Activated CD4-positive, CD25-positive, alpha-beta regulatory T cell treated with anti-CD3 and anti-CD28 coated beads, Interleukin-2, amount 50 U/mL, for 72 hours (primary cell): ENCODE measurements at places on chromosomes 2 and 18.

DNA sequence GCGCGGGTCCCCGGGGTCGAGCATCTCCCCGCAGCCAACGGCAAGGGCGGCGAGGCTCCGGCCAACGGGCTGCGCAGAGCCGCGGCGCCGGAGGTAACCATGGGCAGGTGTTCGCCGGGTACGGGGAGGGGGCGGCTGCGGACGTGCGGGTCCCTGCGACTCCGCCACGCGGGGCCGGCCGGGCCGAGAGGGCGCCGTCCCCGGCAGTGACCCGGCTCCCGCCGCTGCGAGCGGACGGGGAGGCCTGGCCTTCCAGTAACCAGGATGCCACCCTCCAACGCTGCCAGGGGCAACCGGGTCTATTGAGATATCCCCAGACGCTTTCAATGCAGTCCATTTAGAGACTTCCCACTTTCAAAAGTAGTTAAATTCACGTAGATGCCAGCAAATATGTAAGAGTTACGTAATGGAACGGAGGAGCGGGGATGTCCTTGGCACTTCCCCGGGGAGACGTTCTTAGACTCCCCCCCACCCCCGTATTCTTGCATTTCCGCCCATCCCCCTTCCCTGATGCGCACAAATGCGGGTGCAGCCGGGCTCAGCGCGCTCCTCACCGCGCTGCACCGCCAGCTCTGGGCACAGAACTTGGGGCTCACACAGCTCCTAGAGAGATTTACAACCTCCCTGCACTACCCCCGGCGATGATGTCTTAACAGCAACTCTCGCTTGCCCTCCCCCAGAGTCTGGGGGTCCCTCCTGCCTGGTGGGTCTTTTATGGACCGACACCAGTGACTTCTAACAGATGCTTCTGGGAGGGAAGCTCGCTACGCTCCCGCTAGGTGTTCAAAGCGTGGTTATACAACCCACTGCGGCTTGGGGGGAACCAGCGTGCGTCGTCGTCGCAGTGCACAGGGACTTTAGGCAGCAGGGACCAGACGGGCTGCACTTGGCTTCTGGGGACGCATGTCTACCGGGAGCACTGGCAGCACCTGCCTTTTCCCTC is 657 bp downstream of the SGPP2 start:
- DNase-seq = peak; percentile 35

GRCh38 chr2:168237741-168238140 is 9.7 kb downstream of the STK39 start:
- DNase-seq = no peak

DNA sequence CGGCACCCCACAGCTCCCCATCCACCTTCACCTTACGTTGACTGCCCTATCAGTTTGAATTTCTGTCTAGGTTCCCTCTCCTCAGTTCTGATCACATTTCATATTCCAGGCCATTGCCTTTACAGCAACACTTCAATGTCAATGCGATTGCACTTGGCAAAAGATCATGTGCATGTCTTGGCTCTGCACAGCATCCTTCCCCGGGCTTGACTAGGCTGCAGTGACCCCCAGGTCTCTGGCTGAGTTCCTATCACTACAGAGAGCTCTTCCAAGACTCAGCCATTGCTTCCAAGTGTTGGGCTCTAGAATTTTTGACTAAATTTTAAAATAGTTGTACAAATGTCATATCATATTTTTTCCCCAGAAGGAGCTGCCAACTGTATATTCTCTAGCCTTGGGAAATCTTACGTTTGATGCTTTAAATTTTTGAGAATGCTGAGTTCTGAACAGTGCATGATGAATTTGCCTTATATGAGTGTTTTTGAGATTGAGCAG is 103.8 kb upstream of the NEDD4L start:
- no peak for DNase-seq

DNA sequence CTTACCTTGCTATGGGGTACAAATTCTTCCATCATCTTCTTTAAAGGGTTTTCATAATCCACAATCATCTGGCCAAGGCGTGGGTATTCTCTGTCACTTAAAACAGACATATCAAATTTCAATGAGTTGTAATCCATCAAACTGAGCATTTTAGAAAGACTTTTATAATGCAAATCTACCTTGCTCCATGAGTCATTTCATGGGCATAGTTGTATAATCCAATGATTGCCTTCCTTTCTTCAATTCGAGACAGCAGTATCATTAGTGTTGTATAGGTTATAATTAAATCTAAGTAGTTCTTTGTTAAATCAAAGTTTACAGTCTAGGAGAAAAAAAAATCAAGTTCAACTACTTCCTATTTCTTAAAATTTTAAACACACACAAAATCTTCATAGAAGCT is 36.3 kb downstream of the NCKAP1 start:
- no peak for DNase-seq

GRCh38 chr2:113337809-113338208 is 59.1 kb upstream of the PAX8 start:
- no peak for DNase-seq

- no peak for DNase-seq
These were observed 33.0 kb upstream of the KIF5C start for GRCh38 chr2:148842050-148842449.

DNA sequence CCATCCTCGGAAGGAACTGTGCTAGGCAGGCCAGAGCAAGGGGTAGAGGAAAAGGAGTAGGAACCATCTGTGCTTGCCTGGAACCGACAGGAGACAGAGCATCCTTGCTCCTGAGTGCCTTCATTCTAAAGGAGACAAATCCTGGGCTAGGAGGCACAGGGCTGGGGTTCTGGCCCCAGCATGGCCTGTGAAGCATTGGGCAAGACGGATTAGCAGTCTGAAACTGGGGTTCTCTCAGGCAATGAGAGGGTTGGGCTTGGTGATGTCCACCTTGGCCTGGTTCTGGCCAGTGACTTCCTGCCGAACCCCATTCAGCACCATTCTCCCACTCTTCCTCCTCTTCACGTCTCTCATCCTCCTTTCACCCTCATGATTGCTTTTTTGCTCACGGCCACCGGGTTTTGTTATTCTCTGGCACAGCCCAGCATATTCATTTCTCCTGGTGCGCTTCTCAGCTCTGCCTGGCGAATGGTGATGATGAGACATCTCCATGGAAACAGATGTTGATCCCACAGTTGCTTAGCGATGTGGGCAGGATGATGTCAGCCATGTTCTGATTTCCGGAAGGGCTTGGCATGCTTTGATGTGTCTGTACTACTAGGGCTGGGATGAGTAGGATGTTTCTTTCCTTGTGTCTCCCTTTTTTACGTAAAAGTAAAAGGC is 127.7 kb downstream of the CAPN13 start:
- DNase-seq = no peak

DNA sequence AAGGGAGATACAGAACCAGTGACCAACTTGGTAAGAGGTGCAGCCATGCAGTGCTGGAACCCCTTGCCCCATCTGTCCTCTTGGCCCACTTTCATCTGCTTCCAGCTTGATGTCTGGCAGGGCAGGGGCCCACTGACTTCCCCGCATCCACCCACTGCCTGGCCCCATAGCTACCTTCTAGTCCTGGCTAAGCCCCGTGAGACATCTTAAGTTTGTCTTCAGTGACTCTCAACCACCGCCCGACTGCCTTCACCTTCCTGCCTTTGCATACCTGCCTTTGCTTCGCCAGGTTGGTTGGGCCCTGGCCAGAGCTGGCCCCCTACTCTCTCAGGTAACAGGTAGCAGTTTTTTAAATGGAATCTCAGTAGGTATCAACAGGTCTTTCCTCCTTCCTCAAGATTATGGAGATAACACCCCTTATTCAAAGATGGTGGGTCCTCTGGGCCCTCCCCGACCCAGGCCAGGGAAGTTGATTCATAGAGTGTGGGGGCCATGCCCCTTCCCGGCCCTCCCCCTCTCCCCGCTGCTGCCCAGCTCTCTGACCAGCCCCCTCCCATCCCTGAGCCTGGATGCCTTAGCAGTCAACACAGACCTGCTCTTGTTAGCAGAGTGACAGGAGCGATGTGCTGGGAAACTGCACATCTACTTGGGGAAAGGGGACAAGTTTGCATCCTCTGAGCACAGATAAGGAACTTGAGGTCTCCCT is 2.8 kb downstream of the ARID5A start:
- DNase-seq = peak; percentile 33

DNA sequence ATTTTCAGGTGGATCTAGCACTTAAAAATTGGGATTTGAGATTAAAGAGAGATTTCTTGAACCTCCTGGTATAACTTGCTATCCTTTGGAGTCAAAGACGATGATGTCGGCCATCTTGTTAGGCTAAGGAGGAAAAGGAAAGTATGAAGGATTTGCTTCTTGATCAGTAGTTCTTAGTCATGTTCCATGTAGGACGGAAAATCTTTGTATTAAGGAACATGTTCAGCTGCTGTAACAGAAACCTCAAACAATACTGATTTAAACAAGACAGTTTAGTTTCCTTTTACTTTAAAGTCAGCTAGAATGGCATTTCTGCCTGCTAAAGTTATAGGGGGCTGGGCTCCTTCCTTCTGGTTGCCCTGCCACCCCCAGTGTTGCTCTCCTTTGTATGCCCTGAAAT is 56.4 kb upstream of the MGAT5 start:
- DNase-seq = no peak

DNA sequence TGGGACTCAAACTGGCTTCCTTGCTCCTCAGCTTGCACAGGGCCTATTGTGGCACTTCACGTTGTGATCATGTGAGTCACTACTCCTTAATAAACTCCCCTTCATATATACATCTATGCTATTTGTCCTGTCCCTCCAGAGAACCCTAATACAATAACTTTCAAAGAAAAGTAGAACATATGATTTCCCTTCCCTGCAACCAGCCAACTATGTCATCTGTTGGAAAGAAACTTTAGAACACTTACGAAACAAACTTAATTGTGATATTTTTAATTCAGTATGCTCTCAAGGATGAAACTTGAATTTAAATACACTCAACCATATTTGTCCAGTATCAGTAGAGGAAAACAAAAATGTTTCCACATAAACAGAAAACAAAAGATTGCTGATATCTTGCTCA is 84.4 kb downstream of the DYM start:
- DNase-seq = no peak

- no peak for DNase-seq
These were observed 105.0 kb upstream of the ZFP36L2 start for GRCh38 chr2:43331422-43331821.

DNA sequence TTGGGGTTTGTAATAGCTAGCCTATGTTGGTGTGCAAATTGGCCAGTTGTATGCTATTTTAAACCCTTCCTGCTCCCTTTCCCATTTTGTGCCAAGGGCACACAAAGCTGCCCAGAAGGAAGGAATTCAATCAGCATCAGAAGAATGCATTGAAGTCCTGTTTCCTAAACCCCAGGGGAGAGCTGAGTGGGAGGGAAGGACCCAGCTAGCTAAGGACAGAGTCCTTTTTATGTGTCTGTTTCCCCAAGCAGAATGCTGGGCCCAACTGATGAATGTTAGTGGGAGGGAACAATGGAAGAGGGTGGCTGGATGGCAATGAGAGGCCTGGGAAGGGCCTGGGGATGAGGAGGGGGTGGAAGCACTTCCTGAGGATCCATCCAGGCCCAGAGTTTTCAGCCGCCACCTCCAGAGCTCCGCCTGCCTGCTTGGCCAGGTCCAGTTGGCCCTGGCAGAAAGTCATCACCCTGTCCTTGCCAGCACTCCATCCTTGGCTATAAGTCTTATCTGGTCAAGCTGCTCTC is 32.7 kb downstream of the MEX3C start:
- no peak for DNase-seq

DNA sequence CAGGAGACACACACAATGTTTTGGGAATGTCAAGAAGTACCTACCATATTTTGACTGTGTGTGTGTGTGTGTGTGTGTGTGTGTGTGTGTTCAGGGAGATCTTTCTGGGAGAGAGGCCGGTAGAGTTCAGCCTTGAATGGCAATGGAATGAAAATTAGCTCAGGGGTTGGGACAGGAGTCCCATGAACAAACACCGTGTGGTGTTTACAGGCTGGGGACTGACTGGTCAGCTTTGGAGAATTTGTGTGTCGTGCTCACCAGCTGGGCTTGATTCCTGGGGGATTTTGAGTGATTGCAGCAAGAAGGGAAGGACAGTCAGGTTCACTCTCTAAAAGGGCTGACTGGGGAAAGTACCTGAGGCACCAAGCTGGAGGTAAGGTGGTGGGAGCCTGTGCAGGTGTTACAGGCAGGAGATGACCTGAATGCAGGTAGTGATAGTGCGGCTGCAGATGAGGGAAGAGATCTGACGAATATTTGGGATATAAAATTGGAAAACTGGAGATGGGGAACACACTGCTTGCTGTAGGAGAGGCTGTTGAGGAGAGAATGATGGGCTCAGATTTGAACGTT is 2.5 kb upstream of the ADNP2 start:
- no peak for DNase-seq

- no peak for DNase-seq
These were observed 56.6 kb upstream of the AGPS start for GRCh38 chr2:177335917-177336450.

DNA sequence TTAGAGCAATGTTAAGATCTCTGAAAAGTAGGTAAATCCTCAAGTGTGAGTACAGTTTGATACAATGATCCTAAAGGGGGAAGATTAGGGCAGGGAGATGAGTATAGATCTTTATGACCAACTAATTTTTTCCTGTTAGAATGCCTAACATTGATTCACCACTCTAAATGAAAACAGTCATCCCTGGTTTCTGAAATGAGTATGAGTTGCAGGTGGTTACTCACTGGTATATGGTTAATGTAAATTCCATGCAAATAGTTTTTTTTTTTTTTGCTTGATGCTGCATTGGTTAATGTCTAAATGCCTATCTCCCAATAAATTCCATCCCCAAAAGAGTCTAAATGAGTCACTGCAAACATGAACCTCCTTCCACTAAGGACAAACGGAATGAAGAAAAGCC is 55.0 kb upstream of the SERPINB2 start:
- no peak for DNase-seq

DNA sequence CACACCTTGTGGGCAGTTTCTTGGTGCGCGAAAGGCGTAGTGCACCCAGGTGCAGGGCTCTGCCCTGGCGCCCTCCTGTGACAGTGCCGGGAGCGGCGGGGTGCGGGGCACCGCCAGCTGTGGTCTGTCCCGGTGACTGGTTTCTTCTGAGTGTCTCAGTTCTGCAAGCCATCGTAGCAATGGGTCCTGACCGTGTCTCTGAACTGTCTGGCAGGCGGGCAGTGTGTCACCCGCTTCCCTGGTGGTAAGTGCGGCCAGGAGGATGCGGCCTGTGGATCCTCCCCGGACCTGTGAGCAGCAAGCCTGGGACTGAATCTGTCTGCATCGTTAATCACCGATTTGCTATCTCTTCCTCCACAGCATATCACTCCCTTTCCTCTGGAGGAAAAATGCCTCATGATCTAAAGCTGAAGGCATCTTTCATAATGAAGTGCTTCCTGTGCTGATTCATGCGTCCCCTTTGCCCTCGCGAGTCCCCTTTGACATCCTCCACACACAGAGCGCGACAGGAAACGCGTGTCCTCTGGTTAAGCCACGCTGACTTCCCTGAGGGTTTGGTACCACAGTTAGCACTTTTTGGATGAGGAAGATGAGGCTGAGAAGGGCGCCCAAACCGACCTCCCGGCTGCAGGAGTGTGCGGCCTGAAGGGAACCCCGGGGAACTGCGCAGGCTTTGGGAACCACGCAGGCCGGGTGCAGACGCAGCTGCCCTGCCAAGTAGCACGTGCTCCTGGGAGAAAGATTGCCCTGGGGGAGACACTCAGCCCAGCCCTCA is 416.0 kb upstream of the HS6ST1 start:
- no peak for DNase-seq

GRCh38 chr2:196389670-196390069 is 218.3 kb upstream of the STK17B start:
- no peak for DNase-seq
